Activated T-cell treated with anti-CD3 and anti-CD28 coated beads, Interleukin-2, amount 50 U/mL, for 72 hours (primary cell): ENCODE measurements at places on chromosomes 1 and 21.
A peak's percentile ranks its signal among the peaks of the same experiment; 100 is the strongest.

GRCh38 chr1:86756062-86756406 lies 51.7 kb downstream of the SH3GLB1 start:
- DNase-seq: no peak

DNA sequence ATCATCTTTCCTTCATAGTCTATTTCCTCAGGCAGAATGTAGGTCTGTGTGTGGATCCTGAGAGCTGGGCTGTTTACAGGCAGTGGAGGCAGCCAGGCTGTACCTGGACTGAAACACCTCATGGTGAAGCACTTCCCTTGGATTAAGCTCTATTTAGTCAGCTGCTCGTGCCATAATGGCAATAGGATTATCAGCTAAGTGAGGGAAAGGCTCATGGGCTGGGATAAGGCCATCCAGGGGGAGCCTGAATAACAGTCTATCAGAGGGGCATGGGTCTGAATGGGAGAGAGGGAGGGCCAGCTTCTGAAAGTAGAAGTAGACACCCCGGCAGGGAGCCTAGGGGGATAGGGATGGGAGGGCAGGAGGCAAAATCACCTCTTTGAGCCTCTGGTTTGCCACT lies 8.3 kb downstream of the RNASEL start:
- no peak for DNase-seq

DNA sequence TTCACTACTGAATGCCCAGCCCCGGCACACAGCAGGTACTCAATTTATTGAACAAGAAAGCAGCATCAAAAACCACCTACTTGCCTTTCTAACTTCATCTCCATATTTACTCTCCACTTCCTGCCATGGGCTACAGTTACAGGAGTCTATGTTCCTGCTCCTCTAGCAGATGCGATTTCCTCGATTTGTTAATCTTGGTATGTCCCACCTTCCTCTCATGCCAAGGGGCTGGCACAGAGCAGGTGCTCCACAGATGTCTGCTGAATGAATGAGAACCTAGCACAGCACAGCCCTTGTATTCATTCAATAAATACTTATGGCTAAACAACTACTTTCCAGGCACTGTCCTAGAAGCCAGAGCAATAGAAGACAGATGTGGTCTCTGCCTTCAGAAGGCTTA lies 12.2 kb downstream of the PAFAH2 start:
- DNase-seq: no peak

- no peak for DNase-seq
Measured at GRCh38 chr1:186780076-186780475, 48.7 kb upstream of the PLA2G4A start.

DNA sequence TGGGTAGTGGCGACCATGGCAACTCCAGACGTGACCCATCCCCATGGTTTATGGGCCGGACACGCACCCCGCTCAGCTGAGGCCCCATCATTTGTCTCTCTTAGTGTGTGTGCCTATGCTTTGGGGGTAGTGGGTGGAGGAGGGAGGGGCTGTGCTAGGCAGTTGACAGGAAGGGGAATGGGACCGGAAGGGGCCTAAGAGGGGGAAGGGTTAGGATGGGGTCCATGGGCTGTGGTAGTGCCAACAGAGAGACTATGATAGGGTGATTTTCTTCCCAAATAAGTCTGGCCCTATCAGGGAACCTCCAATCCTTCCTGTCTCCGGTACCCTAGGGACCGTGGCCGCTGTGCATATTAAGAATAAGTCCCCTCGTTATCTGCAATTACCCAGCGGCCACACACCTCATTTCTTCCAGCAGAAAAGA lies 9.9 kb downstream of the DMAP1 start:
- DNase-seq: no peak

- DNase-seq: no peak
Measured at GRCh38 chr1:80896781-80897356, 903.9 kb upstream of the ADGRL2 start.

DNA sequence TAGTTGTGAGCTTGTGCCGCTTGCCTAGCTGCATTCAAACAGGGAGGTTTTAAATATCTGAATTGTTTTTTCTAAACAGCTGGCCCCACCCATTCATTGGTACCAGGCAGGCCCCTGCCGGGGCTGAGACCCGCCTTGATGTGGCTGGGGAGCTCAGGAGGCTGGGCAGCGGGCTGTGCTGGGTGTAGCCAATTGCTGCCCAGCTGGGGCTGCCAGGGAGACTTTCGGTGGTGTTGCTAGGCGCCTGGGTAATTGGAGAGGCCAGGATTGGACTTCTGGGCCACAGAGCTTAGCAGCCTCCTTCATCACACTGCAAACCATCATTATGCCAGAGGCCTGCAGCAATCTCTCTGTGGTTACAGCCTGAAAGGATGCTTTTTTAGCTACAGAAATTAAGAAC lies 12.2 kb downstream of the RHBDL2 start:
- no peak for DNase-seq

- DNase-seq: no peak
Measured at GRCh38 chr1:46547481-46548383, 3.7 kb downstream of the KNCN start.

- DNase-seq: no peak
Measured at GRCh38 chr1:201562659-201563405, 23.9 kb downstream of the NAV1 start.

DNA sequence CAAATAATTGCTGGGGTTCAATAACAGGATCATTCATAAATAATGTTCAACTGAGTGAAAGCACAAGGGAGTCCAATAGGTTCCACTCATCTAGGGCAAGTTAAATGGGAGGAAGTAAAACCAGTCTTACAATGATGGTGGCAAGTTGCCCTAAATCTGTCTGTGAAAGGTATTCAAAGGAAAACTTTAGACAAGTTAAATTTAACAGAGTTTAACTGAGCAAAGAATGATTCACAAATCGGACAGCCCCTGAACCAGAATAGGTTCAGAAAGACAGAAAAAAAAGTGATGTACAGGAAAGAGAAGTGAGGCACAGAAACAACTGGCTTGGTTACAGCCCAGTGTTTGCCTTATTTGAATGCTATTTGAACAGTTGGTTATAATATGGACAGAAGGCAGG lies 183.5 kb upstream of the ADGRL4 start:
- no peak for DNase-seq

DNA sequence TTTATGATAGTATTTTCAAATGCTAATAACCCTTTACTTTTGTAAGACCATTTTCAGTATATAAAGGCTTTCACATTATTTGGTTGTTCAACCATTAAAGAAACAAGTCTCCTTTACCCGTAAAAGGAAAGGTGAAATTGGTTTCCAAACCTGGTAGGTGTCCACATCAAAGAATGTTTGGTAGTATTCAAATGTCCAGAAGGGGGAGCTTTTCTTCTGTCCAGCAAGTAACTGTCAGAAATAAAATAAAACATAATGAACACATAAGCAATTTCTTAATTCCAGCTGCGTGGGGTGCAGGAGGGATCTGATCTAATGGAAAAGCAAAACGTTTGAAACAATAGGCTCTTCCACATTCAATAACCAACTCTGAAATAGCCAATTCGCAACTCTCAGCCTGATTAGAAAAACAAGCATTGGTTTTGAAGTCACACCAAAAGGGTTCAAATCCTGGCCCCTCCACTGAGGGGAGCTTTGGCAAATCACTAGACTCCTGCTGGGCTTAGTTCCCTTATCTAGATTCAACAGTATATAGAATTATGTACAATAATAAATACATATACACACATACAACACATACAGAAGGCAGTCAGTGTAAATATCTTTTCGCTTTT lies 11.0 kb downstream of the YIPF1 start:
- no peak for DNase-seq

GRCh38 chr21:42423197-42423675 lies 19.5 kb downstream of the UBASH3A start:
- DNase-seq: peak; percentile 71

GRCh38 chr1:209202830-209203532 lies 380.5 kb upstream of the CAMK1G start:
- DNase-seq: no peak
